Amygdala (tissue), 56 donors: ENCODE measurements at places on chromosomes 5 and 9.

- no peak for DNase-seq
Observed at GRCh38 chr9:89044104-89044503, 52.8 kb downstream of the S1PR3 start.

GRCh38 chr9:130259044-130259443 is 6.5 kb upstream of the HMCN2 start:
- no peak for DNase-seq

DNA sequence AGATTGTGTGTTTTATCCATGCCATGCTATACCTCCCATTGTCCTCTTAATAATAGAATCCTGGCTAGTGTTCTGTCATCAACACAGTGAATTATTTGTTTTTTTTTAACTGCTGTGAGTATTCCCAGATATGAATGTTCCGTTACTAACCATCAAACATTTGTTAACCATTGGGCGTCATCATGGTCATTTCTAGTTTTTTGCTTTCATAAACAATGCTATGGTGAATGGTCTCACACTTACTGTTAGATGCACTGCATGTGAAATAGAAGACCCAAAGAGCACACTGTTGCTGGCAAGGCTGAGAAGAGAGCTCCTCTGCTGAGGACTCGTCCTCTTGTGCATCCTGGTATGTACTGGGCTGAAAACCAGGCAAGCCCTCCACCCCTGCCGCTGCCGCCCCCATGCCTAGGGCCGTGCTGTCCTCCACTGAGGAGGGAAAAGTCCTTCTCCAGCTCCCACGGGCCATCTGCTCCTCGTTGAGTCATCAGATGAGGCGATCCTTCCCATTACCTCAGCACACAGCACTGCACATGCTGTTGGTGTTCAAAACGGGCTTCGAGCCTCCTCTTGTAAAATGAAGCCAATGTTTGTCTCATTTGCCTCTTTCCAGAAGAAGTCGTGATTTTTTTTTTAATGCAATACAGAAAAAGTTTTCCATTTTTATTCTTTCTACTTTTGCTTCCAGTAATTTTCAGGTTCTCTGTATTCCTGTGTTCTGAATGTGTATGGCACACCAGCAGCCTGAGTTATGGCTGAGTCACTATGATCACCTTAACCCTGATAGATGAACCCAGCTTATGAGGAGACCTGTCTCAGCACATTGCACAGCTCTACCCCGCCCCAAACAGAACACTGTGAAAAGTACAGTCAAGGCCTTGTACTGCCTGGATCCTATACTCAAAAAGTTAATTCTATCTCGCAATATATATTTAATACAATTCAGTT is 219.0 kb downstream of the AOPEP start:
- peak; percentile 39 for DNase-seq

DNA sequence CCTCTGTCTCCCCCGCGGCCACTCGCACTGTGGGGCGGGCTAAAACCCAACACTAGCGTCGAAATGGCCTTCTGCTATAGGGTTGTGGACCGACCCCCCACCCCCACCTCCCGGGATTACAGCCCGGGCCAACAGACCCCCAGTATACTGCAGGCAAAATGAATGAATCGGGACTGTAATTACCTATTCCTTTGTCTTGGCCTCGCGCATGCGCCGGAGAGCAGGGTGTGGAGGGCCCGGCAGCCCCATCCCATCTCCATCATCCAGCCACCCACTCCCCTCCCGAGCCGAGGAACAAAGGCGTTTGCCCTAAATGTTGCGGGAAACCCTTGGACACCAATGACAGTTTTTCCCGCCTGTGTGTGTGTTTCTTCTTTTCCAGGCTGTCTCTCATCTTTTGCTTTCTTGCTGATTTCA is 1.6 kb downstream of the BASP1 start:
- peak; percentile 10 for DNase-seq

GRCh38 chr5:122665051-122665450 is 109.8 kb upstream of the SNX2 start:
- no peak for DNase-seq
